ENCODE measurements at places on chromosomes 7 and 10.
A peak's percentile ranks its signal among the peaks of the same experiment; 100 is the strongest.

- no peak for DNase-seq
These were observed 33.2 kb upstream of the TLX1 start for GRCh38 chr10:101097881-101098280.

- DNase-seq, result peak; percentile 18
These were observed 593.6 kb downstream of the DNAJB6 start for GRCh38 chr7:157930441-157930840.

DNA sequence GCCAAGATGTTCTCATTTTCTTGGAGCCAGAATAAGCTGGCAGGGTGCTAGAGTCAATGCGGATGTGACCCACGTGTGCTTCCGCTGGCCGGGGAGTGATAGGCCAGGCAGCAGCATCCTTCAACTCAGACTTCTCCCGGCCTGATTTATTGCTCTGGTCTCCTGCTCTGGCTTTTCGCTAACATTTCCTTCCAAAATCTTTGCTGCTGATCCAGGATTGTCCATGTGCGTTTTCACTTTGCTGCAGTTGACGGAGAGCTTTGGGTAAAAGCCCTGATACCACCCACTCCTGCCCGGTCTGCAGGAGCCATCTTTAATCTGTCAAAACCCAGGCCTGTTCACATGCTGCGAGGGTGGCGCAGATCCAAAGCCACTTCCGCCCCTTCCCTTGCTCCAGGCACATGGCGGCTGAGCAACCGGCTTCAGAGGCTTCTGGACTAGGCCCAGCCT, 106.8 kb downstream of the CYP26A1 start:
- DNase-seq, result no peak

- no peak for DNase-seq
These were observed 544.2 kb downstream of the KIF20B start for GRCh38 chr10:90245623-90246022.

DNA sequence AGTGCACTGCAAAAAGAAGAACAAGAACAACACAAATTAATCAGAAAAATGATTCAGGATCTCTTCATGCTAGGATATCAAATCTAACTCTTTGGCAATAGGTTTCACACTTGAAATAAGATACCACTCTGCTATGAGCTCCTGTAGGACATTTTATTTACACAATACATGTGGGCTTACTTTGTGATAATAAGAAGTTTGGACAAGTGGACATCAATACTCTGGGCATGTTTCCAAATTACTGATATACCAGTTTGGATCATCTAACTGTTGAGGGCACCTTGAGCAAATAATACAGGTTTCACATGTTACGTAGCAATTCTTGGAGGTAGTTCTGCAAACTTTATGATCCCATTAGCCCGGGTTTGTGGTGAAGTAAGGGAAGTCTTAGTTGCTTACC, 59.8 kb downstream of the CPVL start:
- DNase-seq, result peak; percentile 94

DNA sequence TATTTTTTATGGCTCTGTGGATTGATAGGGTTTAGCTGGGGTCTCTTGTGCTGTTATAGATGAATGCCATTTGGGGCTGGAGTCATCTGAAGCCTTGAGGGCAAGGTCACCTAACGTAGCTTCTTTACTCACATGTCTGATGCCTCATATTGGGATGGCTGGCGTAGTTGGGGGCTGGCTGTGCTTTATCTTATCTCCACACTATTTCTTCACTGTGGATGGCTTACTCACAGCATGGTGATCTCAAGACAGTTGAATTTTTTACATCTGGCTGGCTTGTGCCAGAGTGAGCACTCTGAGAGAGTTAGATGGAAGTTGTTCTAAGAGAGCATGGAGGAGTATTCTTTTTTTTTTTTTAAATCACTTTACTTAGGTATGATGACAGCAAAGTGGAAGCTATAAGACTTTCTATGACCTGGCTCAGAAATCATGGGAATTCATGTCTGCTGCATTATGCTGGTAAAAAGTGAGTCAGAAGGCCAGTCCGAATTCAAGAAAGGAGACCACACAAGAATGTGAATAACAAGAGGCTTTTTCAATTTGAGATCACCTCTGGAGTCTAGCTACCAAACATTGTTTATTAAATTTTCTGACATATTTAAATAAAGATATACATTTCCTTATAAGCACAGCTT, 252.4 kb upstream of the TPK1 start:
- DNase-seq, result no peak

GRCh38 chr10:104910712-104911111, 269.6 kb downstream of the SORCS3 start:
- no peak for DNase-seq

GRCh38 chr10:131683281-131683861, 217.4 kb upstream of the PPP2R2D start:
- DNase-seq, result no peak

DNA sequence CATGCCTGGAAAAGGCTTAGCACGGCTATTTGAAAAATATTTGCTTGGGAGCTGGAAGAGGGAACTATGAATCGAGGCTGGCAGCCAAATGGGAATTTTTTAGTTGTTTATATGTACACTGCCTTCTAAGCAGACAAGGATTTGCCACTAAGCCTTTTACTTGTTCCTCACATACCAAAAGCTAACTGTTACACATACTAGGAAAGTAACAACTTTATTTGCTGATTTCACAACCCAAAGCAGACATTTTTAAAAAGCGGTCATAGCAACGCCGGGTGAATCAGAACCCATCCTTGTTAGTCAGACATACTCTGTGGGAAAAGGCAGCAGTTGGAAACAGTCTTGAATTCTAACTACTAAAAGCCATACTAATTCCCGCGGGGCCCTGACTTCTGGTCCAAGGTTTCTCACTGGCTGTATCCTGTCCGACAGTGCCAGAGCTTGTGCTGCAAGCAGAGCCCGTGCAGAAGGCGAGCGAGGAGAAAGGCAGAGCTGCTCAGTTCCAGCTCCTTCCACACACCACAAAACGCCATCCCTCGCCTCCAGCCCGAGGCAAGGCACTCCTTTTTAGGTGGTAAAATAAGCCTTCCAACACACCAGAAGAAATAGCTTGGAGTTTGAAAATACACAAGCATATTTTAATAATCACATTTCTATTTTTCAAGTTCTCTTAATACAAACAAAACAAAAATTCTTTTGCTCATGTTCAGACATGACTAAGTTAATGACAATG, 89.2 kb downstream of the RNF216 start:
- DNase-seq, result no peak

GRCh38 chr7:31633894-31634494, 53.0 kb upstream of the PPP1R17 start:
- peak; percentile 43 for DNase-seq

DNA sequence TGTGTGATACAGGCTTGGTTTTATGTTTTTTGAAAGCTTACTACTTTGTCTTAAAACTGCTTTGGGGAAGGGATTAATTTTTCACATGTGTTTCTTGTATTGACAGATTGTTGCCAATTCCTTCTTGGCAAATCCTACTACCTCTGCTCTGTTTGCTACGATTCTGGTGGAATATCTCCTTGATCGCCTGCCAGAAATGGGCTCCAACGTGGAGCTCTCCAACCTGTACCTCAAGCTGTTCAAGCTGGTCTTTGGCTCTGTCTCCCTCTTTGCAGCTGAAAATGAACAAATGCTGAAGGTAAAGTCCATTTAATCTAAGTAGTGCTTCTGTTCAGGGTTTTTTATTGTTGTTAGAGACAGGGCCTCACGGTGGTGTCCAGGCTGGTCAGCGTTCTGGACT, 33.6 kb downstream of the TRRAP start:
- DNase-seq, result no peak

GRCh38 chr10:6300106-6300783, 97.5 kb downstream of the PFKFB3 start:
- no peak for DNase-seq

GRCh38 chr10:119807960-119808697, 64.5 kb downstream of the MCMBP start:
- DNase-seq, result peak; percentile 10

DNA sequence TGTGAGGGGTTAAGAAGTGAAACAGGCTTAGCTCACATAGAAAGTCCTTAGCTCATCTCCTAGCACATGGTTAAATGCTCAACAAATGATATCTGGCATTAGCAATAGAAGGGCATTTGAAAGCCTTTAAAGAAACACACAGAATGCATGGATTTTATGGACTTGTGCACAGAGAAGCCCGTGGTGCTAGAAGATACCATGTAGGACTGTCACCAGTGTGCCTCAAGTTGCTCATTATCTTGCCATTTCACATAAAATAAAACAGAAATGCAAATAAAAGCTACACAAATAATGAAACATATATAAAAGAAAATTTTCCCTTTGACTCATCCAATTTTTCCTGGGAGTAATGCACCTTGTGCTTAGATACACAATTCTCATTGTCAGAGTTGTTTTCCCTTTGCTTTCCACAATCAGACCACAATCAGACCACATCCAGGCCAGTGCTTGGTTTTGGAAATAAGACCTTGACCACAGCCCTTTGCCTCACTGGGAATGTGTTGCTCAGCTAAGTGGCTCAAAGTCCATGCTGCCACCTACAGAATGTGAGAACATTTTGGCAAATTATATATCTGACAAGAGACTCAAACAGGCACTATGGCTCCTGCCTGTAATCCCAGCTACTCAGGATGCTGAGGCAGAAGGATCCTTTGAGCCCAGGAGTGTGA, 9.5 kb upstream of the WDR11 start:
- DNase-seq, result no peak

GRCh38 chr10:103669944-103670343, 176.4 kb downstream of the NEURL1 start:
- DNase-seq, result no peak

DNA sequence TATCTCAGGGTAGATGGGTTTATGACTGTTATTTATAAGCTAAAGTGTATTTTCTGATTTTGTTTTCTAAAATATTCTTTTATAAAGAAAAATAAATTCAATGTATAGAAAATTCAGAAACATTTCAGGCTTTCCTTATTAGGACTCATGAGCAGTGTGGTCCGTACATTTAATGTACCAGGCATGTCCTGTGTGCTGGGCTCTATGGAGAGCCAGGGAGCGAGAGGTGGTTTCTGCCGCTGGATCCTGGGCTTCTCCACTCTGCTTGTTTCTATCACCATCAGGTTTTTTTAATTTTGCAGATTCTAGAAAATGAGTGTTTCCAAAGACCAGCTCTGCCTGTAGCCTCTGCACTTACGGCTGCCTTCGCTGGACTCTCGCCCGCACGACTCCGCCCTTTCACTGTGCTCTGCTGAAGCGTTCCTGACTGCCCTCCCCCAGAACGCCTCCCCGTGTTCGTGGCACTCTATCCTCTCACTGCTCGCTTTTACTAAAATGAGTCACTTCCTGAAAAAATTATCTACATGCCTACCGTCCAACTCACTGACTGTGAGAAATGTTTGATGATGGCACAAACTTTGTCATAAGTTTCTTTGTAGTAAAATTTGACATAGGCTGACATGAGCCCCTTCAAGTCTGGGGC, 188.5 kb downstream of the ZMYND11 start:
- no peak for DNase-seq

DNA sequence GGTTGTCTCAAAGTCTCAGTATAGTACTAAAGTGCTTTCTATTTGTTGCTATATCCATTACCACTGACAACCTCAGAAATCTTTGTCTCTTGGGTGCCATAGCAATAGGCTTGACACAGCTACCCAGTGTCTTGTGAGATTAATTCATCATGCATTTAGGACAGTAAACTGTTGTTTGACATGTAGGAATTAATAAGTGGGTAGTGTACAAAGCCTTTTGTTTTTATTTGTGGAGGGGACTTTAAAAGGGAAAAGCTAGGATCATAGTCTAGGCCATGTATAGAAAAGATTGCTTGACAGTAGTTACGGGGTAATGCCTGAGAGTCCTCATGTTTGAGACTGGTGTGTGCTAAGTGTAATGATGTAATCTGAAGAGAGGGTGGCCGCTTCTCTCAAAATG, 102.6 kb upstream of the AGR3 start:
- DNase-seq, result no peak

DNA sequence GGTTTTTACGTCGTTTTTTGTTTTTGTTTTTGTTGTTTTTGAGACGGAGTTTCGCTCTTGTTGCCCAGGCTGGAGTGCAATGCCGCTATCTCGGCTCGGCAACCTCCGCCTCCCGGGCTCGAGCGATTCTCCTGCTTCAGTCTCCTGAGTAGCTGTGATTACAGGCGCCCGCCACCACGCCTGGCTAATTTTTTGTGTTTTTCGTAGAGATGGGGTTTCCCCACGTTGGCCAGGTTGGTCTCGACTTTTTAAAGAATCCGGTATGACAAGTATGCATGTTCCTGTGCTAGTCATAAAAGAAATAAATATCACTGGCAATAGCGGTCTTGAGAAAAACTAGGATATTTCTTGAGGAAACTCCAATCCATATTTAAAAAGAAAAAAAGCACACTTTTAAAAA, 2.7 kb upstream of the ARL4A start:
- DNase-seq, result no peak

GRCh38 chr7:147415991-147416390, 1174.6 kb upstream of the C7orf33 start:
- no peak for DNase-seq

DNA sequence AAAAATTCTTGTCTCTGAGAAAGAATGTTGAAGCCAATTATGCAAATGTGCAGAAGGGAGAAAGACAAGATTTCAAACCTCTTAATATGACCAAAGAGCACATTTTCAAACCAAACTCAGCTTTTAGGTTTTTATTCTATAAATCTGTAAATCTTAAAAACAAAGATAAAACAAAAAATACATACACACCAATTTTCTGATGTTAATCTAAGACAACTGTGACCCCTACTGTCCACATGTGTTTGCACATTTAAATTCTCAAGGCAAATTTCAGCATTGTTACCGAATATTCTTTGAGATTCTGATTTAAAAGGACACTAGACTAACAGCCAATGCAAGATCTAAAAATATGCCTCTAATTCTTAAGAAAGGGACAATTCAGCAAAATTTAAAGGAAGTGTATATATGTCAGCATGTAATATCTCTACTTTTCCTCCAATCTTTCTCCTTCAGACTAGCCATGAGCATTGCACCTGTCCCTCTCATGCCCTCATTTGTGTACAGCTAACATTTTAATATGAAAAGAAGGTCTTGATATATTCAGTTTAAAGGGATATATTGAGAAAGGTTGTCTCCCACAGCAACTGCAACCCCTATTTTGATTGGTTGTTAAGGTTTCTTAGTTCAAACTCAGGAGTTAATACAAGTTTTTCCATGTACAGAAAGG, 417.9 kb downstream of the IPMK start:
- DNase-seq, result no peak

DNA sequence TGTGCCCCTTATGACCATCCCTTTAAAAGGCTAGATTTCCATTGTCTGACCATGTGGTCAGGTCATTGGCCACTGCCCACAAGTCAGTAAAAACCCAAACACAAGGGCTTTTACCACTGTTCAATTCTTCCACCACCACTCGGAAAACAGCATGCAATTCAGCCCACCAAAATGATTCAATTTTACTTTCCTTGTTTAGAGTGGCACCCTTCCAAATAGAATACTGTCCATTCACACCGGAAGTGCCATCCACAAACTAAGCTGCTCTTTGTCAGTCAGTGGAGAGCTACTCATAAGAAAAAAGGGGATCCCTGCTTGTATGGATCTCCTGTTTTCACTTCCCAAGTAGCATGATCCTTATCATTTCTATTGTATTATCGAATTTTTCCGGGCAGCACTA, 350.7 kb upstream of the MBL2 start:
- DNase-seq, result no peak

- DNase-seq, result no peak
These were observed 131.2 kb upstream of the MKI67 start for GRCh38 chr10:128257428-128257827.
